ENCODE measurements at places on chromosomes 12 and 14.

- DNase-seq = no peak
Observed at GRCh38 chr14:94673781-94674231, 61.6 kb downstream of the SERPINA3 start.

GRCh38 chr12:26271889-26272492, 76.6 kb downstream of the SSPN start:
- no peak for DNase-seq

- no peak for DNase-seq
Observed at GRCh38 chr14:99158150-99158549, 113.8 kb downstream of the BCL11B start.

GRCh38 chr14:91585856-91586255, 75.7 kb upstream of the PPP4R3A start:
- no peak for DNase-seq

DNA sequence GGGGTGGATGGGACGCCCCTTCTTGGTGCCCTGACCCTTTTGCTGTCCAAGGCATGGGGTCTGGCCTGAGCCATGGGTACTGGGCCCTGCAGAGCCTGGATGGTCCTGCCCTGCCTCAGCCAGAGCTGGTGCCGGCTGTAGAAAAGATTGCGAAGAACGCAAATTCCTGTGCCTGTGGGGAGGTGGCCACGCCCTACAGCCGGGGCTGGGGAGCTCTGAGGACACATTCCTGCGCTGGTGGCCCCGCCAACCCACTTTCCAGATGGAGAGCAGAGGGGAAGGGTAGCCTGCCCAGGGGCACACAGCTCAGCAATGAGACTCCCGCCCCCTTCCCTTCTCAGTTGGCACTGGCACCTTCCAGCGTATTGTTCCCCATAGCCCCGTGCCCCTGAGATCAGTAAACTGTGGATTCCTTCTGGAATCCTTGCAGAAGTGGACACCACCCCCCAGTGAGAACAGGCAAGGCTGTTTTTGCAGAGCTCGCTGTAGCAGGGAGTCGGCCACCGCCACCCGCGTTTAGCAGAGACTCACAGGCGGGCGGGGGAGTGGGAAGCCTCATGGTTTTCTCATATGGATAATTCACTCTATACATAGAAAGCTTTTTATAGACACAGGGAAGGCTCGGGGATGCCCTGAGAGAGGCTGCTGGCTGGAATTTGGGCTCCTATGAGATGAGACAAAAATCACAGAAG, 8.6 kb downstream of the INF2 start:
- DNase-seq = no peak

GRCh38 chr14:26175658-26176057, 422.2 kb downstream of the NOVA1 start:
- no peak for DNase-seq

DNA sequence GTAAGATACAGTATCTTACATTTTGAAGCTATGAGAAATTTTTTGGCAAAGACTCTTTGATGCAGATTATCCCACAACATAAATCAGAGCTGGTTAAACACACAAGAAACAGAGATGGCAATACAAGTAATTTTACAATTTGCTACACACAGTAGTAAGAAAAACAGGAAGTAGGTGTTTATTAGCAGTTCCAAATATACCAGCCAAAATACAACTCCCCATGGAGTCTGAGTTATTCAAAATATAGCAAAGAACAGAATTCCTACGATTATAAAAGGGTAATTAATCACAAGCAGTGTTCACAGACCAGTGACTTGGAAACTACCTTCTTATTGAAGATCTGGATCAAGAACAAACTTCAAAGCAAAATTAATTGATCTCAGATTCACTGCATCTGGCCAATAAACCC, 83.9 kb downstream of the BMP4 start:
- DNase-seq = no peak

DNA sequence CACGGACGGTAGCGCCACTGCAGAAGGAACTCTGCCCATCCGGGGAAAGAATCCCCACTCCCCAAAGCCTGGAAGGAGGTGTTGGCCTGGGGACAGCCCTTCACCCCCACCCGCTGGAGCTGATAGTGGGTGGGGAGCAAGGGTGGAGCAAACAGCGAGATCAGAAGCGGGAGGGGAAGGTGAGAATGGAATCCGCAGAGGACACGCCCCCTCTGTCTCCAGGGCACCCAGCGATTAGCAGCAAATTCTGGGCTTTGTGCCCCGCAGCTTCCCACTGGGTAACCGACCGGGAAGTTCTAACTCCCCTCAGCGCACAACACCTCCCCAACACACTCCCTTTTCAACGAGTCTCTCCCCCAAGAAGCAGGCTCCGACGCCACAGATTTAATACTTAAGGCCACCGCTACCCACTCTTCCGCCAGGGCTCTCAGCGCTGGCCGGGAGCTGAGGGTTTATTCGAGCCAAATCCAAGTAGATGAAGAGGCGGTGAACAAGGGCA, 1.4 kb downstream of the SLC25A29 start:
- no peak for DNase-seq

- peak; percentile 87 for DNase-seq
Observed at GRCh38 chr12:103677341-103677740, 90.3 kb downstream of the STAB2 start.

All from DMS153 (cell line).